Left lobe of liver (tissue), 2 donors: ENCODE measurements at places on chromosomes 13 and 19.

GRCh38 chr13:31207661-31208552, 8.1 kb downstream of the B3GLCT start:
- DNase-seq, result no peak

- no peak for DNase-seq
Observed at GRCh38 chr13:94598281-94598680, 2.3 kb upstream of the TGDS start.

- DNase-seq, result no peak
Observed at GRCh38 chr19:42313096-42313839, at the start of gene TMEM145. TMEM145 (plus strand) TSS chr19:42313309; CDS start chr19:42313377, 68 bp downstream.

DNA sequence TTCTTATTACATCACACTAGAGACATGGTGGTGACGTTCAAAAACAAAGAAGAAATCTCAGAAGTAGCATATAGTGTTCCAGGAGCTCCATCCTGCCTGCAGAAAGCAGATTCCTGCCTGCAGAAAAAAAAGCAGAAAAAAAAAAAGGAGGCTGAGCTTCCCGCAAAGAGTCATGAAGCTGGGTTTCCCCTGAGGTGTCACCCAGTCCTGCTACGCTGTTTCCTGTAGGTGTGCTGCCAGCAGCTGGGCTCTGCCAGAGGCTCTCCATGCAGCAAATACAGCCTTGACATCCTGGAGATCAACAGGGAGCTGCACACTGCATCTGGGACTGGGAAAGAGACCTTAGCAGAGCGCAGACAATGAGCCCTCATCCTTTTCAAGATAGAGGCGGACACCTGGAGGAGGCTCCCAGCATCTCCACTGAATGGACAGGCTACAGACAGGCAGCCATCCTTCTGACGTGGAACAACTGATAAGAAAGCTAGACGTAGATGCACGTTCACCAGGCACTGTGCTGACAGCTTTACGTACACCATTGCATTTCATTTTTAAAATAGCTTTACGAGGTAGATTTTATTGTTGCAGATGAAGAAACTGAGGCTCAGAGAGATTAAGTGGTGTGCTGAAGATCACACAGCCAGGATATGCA, 350.9 kb downstream of the FOXO1 start:
- no peak for DNase-seq

DNA sequence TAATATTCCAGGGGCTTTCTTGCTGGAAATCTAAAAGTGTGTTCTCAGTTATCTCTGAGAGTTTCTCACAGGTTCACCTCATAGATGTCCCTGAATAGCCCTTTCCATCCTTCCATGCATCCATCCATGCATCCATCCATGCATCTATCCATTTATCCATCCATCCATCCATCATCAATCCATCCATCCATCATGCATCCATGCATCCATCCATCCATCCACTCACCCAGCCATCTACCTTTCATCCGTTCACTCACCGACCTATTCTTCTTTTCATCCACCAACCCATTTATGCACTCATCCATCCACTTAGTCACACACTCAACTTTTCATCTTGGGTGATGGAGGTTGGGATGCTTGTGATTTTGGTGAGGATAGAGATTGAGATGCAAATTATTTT, 7.4 kb upstream of the ADGRE3 start:
- no peak for DNase-seq

DNA sequence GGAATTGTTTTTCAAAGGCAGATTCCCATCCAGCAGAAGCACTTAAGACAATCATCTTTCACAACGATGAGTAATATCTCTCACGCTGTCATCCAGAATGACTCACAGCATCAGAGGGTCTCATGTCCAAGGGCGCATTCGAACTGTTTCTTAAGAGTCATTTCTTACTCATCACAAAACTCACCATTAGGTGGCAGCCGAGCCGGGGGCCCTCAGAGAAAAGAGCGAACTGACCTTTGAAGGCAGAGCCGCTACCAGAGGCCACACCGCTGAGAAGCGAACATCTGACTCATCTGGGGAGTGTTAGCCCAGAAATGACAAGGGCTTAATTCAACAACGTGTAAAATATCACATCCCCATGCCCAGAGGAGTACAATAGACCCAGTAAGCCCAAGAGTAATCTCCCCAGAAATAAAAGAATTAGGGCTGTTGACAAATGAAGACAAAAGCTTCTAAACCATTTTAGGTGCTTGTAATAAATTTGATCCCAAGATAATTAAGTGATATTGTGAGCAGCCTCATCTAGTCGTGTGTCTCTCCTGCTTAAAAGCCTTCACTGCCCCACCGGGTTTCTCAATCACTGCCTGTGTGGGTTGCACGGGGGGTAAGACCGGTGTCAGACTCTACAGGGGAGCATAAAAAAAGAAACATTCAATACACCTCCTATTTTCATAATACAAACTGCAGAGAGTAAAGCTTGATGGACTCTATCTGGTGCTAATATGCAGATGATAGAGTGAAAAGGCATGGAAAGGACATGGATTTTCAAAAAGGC, 96.2 kb downstream of the CYSLTR2 start:
- DNase-seq, result no peak

GRCh38 chr13:113110048-113110851, 4.7 kb downstream of the F7 start:
- peak; percentile 38 for DNase-seq

GRCh38 chr13:52810011-52810410, 38.4 kb downstream of the PCDH8 start:
- no peak for DNase-seq

DNA sequence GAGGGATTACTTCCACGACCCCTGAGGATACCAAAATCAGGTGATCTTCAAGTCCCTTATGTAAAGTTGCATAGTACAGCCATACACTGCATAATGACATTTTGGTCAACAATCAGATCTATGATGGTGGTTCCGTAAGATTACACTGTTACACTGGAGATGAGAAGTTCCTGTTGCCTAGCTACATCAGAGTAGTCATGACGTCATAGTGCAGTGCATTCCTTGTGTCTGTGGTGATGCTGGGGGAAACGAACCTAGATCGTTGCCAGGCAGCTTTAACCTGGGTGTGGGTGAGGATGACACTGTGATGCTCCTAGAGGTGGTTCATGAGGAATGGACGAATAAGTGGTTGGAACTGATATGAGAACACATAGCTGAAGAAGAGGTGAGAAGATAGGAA, 9.1 kb downstream of the ZNF610 start:
- no peak for DNase-seq

GRCh38 chr13:111480976-111481375, 160.5 kb downstream of the TEX29 start:
- peak; percentile 28 for DNase-seq

DNA sequence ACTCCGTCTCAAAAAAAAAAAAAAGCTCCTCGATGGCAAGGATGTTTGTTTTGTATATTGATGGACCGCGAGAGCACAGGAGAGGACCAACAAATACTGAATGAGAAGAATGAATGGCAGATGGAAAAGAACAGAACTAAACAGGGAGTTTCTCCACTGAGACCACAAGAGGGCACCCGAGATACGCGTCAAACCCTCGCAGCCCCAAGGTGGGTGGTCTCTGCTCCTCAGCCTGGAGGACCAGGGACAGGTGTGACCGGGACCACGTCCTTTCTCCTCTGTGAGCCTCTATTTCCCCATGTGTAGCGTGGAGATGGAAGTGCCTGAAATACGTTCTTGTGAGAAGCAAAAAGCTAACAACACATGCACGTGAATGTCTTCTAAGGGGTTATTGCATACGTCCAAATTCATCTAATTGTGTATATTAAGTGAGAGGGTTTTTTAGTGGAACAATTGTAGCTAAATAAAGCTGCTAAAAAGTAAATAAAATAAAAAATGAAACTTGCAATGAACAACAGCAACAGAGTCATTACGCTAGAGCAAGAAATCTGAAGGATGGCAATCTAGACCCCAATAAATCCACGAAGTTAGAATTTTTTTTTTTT, 8.3 kb upstream of the CDC42EP5 start:
- DNase-seq, result no peak

GRCh38 chr13:114200399-114200911, 21.4 kb downstream of the CFAP97D2 start:
- DNase-seq, result no peak

- peak; percentile 85 for DNase-seq
Observed at GRCh38 chr19:3350014-3350663, 16.2 kb upstream of the NFIC start.

- DNase-seq, result peak; percentile 82
Observed at GRCh38 chr19:49672131-49672919, 4.7 kb upstream of the PRMT1 start.

DNA sequence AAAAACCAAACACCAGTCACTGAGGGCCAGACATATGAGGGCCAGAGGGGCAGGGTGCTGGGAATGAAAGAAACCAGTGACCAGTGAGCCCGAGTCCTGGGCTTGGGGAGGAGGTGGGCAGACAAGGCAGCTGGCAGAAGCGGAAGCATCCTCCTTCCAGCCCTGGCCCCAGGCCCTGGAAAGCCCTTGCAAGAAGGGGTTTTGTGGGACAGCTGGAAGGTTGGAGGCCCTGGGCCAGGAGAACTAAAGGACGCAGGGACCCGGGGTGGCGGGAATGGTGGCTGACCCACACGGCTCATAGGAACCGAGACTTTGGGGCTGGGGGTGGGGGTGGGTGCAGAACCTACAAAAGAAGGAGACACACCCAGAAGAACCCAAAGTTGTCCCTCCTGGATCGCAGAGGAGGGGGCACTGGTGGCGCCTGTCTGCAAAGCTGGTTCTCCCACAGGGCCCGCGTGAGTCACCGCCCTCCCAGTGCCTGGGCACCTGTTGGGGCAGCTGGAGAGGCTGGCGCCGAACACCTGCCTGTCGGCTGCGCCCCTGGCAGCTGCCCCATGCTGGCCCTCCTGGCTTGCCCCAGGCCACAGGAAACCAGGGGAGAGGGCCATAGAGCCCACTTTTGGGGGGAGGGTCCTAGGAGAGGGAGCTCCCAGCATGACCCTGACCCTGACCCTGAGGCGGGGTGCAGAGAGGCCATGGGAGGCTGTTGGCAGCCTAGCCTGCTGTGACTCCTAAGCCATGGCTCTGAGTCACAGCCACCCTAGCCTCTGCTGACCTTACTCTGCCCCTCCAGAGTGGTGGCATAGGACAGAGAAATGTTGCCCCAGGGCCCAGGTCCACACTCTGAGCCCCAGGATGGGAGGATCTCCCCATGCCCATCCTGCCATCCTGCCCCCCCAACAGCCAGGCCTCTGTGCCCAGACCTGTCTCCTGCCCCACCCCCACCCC, 802 bp downstream of the DMPK start:
- no peak for DNase-seq

GRCh38 chr19:39038098-39038497, 5.7 kb upstream of the FBXO27 start:
- peak; percentile 70 for DNase-seq

DNA sequence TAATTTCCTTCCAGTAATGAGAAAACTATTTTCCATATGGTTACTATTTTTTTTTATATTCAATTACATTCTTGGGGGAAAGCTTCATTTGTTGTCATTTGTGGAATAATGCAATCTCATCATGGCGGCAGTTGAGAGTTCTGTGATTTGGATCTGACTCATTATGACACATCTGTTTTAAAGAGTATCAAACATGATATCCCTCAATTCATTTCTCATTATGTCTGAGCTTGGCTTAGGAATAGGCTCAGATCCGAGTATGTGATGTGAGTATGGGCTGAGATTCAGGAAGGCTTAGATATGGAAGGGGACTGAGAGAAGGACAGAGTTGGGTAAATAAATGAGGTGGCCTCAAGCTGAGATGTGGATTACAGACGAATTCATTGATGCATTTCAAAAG, 64.4 kb downstream of the POSTN start:
- DNase-seq, result no peak

GRCh38 chr19:45713141-45713540, 17.6 kb downstream of the FBXO46 start:
- no peak for DNase-seq

DNA sequence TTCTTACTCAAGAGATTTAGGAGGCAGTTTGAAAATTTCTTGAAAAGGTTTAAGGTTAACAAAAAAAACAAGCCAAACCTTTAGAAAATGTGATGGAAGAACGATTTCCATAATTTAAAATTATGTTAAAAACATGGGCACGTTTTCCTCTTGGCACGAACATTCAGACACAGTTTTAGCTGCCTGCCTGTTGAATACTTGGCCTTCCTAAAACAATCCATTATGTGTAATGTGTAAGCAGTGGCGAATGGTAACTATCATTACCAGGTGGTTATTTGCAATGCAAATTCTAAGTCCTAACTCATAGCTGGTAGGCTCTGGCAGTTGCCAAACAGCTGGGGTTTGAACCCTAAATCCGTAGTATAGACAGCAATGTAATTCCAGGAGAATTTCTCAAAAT, 1425.7 kb upstream of the SLC10A2 start:
- no peak for DNase-seq

GRCh38 chr13:29572575-29572974, 22.9 kb downstream of the SLC7A1 start:
- DNase-seq, result no peak

DNA sequence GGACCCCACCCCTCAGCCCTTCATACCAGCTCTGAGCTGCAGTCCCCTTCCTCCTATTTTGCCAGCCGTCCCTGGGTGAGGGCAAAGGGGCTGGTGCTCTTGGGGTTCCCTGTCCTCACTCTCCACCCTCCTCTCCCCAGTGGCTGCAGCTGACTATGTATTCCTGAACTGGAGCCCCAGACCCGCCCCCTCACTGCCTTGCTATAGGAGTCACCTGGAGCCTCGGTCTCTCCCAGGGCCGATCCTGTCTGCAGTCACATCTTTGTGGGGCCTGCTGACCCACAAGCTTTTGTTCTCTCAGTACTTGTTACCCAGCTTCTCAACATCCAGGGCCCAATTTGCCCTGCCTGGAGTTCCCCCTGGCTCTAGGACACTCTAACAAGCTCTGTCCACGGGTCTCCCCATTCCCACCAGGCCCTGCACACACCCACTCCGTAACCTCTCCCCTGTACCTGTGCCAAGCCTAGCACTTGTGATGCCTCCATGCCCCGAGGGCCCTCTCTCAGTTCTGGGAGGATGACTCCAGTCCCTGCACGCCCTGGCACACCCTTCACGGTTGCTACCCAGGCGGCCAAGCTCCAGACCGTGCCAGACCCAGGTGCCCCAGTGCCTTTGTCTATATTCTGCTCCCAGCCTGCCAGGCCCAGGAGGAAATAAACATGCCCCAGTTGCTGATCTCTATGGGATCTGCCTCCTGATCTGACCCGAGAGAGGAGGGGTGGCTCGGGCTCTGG, 2.4 kb downstream of the COX7A1 start:
- no peak for DNase-seq

DNA sequence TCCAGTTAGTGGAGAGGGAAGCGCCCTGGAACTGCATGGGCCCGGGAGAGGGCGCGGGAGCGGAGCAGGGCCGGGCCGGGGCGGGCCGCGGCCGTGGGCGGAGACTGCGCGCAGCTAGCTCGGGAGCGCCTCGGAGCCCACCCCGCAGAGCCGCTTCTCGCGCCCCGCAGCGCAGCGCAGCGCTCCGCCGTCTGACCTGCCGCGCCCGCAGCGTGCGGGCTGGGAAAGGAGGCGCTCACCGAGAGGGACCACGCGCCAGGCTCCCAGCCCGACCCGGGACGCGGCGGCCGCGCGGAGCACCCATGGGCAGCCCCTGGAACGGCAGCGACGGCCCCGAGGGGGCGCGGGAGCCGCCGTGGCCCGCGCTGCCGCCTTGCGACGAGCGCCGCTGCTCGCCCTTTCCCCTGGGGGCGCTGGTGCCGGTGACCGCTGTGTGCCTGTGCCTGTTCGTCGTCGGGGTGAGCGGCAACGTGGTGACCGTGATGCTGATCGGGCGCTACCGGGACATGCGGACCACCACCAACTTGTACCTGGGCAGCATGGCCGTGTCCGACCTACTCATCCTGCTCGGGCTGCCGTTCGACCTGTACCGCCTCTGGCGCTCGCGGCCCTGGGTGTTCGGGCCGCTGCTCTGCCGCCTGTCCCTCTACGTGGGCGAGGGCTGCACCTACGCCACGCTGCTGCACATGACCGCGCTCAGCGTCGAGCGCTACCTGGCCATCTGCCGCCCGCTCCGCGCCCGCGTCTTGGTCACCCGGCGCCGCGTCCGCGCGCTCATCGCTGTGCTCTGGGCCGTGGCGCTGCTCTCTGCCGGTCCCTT, at the start of gene MLNR:
Gene MLNR (plus strand): TSS at position 303 of the 820 bp plus-strand sequence. CDS start 0 bp downstream, at position 303.
- no peak for DNase-seq
